ENCODE measurements at places on chromosomes 12 and 14.

DNA sequence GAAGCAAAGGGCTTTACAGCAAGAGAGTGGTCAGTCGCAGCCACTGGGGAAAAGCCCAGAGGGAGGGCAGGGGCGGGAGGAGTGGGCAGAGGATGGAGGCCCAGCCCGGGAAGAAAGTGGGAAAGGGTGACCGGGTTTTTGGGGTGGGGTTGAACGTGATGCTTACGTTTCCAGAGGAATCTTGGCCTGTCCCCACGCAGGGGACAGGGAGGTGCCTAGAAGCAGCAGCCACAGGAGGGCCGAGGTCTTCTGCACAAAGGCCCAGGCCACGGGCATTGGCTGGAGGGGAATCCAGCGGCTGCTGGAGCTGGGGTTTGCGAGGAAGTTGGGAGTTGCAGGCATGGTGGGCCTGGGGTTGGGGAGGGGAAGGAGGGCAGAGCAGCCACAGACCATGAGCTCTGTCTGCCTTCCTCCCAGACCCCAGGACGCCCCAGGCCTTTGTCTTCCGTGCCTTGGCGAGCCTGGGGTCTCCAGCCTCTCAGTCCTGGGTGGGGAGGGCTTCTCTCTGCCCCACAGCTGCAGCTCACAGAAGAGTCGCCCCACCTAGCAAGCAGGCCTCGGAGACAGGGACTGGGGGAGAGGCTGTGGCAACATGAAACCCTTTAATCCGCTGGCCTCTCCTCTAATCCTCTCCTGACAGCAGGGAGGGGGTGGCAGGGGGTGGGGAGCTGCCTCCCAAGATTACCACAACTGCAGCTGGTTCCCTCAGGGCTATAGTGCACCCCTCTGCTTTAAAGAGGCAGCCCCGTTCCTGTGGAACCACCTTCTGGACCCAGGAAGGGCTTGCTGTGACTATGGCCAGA lies at the start of gene CACNA2D4:
Gene CACNA2D4 (minus strand): TSS at position 572 of the 803 bp plus-strand sequence. CDS start 179 bp downstream, at position 393.
- DNase-seq: no peak

DNA sequence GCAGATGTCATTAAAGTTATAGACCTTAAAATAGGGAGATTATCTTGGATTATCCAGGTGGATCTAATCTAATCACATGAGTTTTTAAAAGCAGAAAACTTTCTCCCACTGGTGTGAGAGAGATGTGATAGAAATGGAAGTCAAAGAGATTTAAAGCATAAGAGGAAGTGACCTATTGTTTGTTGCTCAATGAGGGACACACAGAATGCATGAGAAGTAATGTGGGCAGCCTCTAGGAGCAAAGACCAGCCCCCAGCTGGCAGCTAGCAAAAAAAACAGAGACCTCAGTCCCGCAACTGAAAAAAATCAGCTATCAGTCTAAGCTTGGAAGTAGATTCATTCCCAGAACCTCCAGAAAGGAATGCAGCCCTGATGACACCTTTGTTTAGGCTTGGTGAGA lies 24.6 kb upstream of the ANP32D start:
- DNase-seq: no peak

- peak; percentile 72 for DNase-seq
These were observed 201.9 kb upstream of the FOXN3 start for GRCh38 chr14:89618811-89619551.

GRCh38 chr14:101477648-101478047 lies 83.6 kb upstream of the DIO3 start:
- DNase-seq: no peak

DNA sequence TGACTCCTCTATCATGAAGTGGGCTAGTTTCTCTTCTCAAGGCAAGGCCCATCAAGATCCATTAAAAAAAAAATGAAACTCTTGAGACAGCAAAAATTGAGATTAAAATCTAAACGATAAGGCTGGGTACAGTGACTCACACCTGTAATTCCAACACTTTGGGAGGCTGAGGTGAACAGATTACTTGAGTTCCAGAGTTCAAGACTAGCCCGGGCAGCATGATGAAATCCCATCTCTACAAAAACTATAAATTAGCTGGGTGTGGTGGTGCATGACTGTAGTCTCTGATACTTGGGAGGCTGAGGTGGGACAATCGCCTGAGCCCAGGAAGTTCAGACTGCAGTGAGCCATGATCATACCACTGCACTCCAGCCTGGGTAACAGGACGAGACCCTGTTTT lies 226.5 kb upstream of the SOX5 start:
- DNase-seq: no peak

Measured in upper lobe of left lung (tissue), 6 donors.